ENCODE measurements at places on chromosomes 7 and 10.

- DNase-seq = no peak
- H3K36me3 ChIP-seq = no peaks in the 10 kb centered on the region
- no peaks in the 10 kb centered on the region for H3K4me1 ChIP-seq
- no peaks in the 10 kb centered on the region for H3K27me3 ChIP-seq
- H3K27ac ChIP-seq = no peak overlapping the region
Measured at GRCh38 chr10:70621503-70622078, 19.1 kb upstream of the PRF1 start.

DNA sequence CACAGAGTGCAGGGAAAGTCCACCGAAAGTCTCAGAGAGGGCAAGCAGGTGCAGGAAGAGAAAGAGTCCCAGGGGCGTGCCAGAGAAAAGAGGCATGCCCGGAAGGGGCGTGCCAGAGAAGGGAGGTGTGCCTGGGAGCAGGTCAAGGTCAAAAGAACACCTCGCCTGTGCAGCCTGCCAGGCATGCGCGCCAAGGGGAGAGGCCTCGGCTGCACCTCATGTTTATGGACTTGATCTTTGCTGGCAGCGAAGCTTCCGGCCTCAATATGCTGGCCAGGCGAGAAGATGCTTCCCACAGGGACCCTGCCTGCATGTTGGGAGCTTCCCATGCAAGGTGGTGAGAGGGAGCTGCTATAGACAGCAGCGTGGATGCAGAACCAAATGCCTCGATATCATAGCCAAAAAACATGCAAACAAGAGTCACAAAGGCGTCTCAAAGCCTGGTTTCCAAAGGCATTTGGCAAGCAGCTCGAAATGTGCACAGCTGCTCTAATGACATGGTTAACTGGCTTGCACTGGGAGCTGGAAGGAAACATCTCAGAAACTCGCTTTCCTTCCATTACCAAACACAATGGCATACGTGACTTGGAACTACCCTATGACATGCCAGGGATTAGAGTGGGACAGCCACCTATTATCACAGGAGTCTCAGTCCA lies 192.5 kb upstream of the PPP2R2D start:
- H3K27me3 ChIP-seq = no peaks in the 10 kb centered on the region
- no peak overlapping the region for H3K27ac ChIP-seq
- no peaks in the 10 kb centered on the region for H3K36me3 ChIP-seq

GRCh38 chr7:124754576-124755268 lies 10.9 kb downstream of the GPR37 start:
- H3K27ac ChIP-seq = no peak overlapping the region
- no peaks in the 10 kb centered on the region for H3K4me1 ChIP-seq
- H3K36me3 ChIP-seq = no peaks in the 10 kb centered on the region
- H3K27me3 ChIP-seq = no peaks in the 10 kb centered on the region
- DNase-seq = no peak

- H3K4me1 ChIP-seq = peaks cover 15% of the 10 kb centered on the region
- no peaks in the 10 kb centered on the region for H3K36me3 ChIP-seq
- peak; percentile 44 for DNase-seq
- no peak overlapping the region for H3K4me3 ChIP-seq
Measured at GRCh38 chr7:3922175-3922635, 621.2 kb downstream of the SDK1 start.

- no peak overlapping the region for H3K27ac ChIP-seq
- H3K4me3 ChIP-seq = no peak overlapping the region
- H3K4me1 ChIP-seq = no peaks in the 10 kb centered on the region
- H3K27me3 ChIP-seq = no peaks in the 10 kb centered on the region
Measured at GRCh38 chr7:136894789-136895188, 26.3 kb downstream of the CHRM2 start.

DNA sequence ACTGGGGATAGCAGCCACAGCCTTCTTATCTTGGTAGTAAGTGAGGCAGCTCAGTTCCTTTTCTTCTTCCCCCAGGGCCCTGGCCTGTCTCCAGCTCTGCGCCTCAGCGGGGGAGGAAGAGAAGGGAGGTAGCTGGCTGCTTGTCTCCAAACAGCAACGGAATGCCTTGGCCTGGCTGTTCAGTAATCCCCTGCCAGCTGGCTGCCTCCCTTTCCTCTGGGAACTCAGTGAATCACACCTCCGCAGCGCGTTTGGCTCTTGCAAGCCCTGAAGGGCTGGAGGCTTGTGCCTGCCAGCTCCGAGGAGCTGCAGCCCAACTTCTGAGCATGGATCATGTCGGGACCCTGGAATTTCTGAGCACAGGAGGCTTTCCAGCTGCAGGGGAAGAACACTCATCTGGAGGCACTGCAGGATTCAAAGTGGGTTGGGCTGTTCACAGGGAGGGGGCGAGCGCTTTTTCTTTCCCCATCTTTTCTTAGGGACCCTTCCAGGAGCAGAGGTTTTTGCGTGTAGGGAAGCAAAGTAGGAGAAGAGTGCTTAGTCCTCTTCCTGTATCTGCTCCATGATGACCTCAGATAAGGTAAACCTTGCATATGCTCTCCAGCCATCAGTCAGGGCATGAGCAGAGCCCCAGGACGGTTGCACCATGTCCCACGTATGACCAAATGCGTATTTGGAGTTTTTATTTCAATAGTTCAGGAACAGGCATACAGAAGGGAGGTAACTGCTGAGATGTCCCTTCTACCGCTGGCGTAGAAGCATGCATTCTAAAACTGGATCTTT lies 253.2 kb upstream of the INHBA start:
- peaks cover 20% of the 10 kb centered on the region for H3K4me1 ChIP-seq
- no peaks in the 10 kb centered on the region for H3K27me3 ChIP-seq

DNA sequence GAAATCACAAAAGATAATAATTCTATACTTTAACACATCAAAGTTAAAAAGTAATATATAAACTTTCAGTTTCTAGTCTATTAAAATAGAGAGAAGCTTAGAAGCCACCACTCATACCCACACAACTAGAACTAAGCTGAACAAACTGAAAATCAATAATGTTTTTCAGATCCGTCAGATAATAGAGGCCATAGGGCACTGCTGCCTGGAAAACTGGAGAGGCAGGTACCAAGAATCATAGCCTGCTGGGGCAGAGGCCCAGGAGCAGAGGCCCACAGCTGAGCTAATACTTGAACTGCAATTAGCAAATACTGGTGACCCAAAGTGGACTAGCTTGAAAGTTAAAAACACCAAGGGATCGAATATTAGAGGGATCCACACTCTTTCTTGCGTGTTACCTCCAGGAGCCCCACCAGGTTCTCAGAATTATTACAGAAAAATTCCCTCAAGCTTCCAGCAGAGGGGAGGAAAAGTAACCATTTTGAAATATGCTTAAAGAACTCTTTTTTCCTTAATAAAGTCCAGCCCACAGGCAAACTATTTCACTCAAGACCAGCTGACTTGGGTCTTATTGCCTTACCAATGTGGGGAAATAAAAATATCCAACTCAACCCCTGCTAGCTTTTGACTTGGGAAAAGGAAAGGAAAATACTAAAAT lies 774.1 kb upstream of the IGFBP3 start:
- H3K4me3 ChIP-seq = no peak overlapping the region
- peak; percentile 70 for DNase-seq
- H3K4me1 ChIP-seq = peaks cover 9% of the 10 kb centered on the region
- peak overlapping the region; percentile 72 for H3K27ac ChIP-seq
- no peaks in the 10 kb centered on the region for H3K36me3 ChIP-seq
